ENCODE measurements at places on chromosomes 5 and 9.

GRCh38 chr5:167633931-167634341, 657.5 kb upstream of the WWC1 start:
- DNase-seq: no peak

- no peak for DNase-seq
Measured at GRCh38 chr9:100803956-100804355, 224.6 kb upstream of the PLPPR1 start.

- DNase-seq: no peak
Measured at GRCh38 chr5:162067655-162068411, at the start of gene GABRG2. Gene GABRG2 (plus strand): TSS chr5:162067773. CDS start chr5:162068000, 227 bp downstream.

DNA sequence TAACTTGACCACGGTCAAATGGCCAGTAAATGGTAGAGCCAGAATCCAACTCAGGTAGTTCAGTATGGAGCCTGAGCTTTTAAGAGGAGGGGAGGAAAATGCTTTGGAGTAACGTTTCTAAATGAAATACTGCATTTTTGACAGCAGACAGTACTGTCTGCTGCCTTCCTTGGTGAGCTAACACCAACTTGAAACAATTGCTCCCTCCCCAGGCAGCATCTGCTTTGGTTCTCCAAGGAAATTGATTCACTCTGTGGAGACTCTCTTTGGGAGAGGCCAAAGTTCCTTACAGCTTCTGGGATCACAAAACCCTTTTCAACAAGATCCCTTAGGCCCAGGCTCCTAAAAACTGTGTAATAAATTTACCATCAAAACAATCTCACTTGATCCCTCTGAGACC, 75.2 kb upstream of the SSBP2 start:
- no peak for DNase-seq

DNA sequence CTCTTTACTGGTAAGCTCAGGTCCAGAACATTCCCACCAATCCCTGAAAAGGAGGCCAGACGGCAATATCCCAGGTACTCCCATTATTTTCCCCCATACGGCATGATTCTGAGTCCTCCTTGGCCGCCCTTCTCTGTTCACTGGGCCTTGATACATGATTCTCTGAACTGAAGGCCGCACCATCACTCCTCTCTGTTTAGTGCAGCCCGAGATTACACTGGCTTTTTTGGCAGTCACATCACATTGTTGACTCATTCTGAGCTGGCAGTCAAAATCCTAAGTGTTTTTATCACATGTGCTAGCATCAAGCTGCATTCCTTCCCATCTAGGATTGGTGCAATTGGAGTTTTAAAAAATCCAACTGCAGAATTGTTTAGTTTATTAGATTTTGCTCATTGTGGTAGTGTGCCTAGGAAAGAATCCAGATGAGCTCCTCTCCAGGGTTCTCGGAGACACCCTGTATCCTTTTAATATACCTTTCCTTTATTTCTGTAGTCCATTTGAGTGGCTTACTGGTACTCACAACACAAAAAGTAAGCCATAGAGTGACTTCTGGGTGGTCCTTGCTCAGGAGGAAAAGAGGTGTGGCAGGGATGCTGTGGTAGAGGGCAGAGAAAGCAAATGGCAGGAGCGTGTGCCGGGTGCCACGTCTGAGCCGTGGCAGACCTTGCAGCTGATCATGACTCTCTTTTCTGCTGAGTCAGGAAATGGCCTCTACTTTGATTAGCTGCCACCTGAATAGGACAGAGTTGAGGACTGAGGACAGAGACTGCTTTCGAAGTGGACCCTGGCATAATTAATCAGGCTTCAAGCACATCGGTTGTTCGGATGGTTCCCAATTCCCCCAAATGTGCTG, 121.1 kb upstream of the IL12B start:
- no peak for DNase-seq

- no peak for DNase-seq
Measured at GRCh38 chr9:90795871-90796317, 5.7 kb upstream of the SYK start.

DNA sequence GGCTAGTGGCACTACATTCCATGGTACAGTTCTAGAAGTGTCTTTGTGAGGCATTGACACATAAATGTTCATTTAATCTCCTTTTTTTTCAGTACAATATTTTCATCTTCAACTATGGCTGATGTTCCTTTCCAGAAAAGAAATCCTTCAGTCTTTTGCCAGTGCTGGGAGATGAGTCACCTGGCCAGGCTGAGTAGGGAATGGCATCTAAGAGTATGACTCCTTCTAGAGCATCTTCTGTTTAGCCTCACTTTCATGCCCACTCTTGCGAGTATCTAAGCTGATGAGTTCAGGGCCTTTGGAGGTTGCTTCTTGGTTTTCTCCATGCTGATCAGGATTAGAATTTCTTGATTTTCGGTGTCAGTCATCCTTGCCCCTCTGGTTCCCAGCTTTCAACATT, 124.4 kb downstream of the SLC28A3 start:
- DNase-seq: no peak

DNA sequence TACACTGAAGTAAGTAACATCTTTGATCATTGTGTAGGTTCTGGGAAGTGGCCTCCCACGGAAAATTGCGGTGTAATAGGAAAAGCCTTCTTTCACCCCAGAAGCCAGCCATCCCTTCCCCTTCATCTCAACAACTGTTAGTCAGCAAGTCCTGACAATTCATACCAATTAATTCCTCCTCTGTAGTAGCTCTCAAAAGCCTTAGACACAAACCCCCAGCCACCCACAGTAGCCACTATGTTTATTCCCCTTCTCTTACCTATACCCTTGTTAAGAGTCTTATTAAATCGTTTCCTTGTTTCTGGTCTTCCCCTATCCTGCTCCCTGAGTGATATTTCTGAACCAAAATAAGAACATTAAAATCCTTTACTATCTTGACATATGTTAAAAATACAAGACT, 143.6 kb downstream of the PCSK5 start:
- no peak for DNase-seq

DNA sequence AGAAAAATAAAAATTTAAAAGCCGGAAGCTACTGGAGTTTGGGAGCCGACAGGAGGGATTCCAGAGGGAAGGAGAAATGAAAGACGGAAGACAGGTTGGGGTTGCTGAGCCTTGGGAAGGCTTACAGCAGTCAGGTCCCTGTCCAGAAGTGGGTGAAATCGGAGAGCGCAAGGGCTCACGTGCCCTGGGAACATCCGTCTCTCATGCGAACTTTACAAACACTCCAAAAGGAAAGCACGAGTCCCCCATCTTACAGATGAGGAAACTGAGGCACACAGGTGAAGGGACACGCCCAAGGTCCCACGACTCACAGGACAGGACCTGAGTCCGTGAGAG, 347 bp upstream of the OLFML2A start:
- no peak for DNase-seq

DNA sequence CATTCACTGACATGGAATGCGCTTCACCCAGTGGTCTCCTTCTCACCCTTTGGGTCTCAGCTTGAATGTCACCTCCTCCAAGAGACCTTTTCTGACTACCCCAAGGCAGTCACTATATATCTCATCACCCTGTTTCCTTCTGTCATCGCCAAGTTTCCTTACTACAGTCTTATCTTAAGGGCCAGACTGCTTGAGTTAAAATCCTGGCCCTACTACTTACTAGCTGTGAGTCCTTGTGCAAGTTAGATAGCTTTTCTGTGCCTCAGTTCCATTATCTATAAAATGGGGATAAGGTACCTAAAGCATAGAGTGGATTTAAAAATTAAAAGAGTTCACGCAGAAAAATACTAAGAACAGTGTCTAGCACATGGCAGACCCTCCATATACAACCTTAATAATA, 132.4 kb downstream of the GABBR2 start:
- DNase-seq: no peak

GRCh38 chr5:151238303-151238741, 14.4 kb upstream of the CCDC69 start:
- DNase-seq: no peak

- no peak for DNase-seq
Measured at GRCh38 chr9:28692012-28692411, 1118.7 kb upstream of the C9orf72 start.

DNA sequence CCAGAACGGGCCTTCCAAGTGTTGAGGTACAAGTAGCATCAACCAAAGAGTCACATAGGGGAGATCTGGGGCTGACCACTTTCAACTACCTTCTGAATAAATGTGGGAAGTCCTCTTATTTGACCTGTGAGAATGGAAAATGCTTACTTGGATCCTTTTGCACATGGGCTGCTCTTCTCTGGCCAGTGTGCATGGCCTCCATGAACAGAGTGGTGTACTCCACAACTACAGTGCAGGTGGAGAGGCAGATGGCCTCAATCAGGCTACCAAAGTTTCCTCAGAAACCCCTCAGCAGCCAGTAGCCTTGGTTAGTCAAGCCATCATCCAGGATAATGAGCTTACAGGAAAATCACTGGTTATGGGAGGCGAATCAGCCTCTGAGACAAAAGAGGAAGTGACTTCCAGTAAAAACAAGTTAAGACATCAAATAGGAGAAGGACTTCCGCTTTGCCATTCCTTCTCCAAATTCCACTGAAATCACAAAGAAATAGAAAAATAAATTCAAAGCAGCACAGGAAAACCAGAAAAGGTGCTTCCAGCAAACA, 18.3 kb upstream of the FCHO2 start:
- no peak for DNase-seq

GRCh38 chr9:37922363-37923117, 18.6 kb upstream of the SLC25A51 start:
- DNase-seq: no peak

GRCh38 chr9:26687421-26687820, 205.2 kb downstream of the CAAP1 start:
- no peak for DNase-seq

- no peak for DNase-seq
Measured at GRCh38 chr9:8096091-8096490, 296.5 kb upstream of the DMAC1 start.

GRCh38 chr9:86867804-86868313, 79.4 kb downstream of the GAS1 start:
- DNase-seq: no peak

DNA sequence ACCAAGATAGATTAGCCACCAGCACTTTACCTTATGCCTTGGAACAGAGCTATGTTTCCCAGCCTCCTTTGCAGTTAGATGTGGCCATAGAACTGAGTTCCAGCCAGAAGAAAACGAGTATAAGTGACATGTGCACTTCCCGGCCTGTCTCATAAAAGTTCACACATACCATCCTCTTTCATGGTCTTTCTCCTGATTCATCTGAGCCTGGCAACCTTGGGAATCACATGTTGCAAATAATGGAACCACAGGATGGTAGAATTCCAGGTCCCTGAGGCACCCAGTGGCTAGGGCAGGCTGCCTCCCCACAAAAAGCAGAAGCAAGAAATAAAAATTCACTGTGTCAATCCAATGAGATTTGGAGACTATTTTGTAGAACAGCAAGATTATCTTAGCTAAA, 128.1 kb downstream of the PDE4D start:
- no peak for DNase-seq

- peak; percentile 82 for DNase-seq
Measured at GRCh38 chr9:126704157-126704891, 90.6 kb downstream of the LMX1B start.

DNA sequence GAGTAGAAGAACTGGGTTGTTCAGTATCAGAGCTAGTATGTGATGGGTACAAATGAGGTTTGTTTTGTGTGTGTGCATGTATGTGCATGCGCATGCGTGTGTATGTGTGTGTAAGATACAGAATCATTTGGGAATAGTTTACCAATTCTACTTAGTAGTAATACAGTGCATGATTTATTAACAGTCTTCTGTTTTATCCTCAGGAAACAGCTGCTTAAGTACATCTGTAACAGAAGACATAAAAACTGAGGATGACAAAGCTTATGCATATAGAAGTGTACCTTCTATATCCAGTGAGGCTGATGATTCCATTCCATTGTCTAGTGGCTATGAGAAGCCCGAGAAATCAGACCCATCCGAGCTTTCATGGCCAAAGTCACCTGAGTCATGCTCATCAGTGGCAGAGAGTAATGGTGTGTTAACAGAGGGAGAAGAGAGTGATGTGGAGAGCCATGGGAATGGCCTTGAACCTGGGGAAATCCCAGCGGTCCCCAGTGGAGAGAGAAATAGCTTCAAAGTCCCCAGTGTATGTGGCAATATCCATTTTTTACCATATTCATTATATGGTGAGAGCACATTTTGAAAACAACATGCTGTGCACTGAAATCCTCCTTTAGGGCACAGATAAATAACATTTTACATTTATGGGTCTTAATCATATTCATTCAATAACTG, 228.5 kb downstream of the KDM4C start:
- DNase-seq: no peak

DNA sequence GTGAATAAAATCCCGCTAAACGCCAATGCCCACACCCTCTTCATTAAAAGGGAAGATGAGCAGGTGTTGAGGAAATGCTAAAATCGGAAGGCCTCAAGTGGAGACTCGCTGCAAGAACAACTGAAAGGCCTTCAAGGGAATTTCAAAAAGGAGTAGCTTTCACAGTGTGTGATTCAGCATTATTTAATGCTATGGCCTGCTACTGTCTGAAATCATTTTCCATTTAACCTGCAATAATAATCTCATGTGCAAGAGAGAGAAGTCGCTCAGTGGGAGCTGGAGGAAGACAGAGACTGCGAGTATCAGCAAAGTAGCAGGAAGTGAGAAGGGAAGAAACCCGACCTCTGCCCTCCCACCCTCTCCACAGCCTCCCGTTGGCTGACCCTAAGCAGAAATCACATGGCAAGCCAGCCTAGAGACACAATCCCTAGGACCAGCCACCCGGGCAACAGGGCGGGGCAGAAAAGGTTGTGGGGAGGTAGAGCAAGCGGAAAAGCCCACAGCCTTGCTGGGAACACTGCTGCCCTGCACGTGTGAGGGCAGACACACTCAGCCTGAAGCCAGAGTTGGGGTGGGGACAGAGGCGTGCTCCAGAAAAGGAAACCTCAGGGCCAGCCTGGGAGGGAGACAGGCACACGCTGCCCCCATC, 39.9 kb upstream of the CTSL start:
- DNase-seq: no peak

- no peak for DNase-seq
Measured at GRCh38 chr9:77876590-77876989, 155.0 kb downstream of the GNAQ start.

DNA sequence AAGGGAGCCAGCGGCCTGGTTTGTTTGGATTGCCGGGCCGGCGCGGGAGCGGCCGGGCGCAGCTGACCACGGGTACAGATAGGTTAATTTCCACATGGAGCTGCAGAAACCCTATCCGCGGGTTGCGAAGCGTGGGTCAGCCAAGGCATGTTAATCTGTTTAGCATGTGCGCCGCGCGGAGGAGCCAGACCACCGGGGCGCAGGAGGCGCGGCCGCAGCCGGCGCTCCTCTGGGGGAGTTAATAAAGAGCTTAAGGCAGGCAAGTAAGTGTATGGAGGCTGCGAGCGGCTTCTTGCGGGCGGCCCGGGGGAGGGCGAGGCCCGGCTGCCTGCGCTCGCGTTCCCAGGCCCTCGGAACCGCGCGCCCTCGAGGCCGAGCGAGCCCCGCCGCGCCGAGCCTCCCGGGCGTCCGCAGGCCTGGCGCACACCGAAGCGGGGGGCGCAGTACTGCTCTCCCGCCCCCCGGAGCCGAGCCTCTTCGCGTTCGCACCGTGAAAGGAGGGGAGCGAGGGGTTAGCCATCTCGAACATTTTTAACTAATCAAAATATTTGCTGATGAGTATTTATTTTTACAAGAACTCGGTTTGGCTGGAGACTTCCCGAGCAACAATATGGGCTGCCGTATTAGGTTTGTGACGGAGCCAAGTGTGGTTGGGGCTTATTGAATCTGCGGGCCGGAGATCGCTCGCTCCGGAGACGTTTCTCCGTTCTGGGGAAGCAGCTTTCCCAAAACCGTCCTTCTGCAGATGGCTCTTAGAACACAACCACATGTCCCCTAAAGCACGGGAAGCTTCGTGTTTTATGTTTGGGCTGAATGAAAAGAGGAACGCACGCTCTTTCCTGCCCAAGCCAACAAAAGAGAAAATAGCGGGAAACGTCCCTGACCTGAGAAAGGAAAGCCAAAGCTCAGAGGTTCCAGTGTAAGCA, 28.8 kb downstream of the FOXD1 start:
- DNase-seq: no peak

Measured in SW480 (cell line).